ENCODE measurements at places on chromosomes 13 and 19. TPM values are rescaled to one million over a fixed set of nuclear protein-coding genes. Genes with fewer than 3 reads are reported as not detected.

The CYP4F12 gene
- polyA plus RNA-seq = 64.0 TPM

- no peaks in the 10 kb centered on the region for H3K27me3 ChIP-seq
- no peaks in the 10 kb centered on the region for H3K36me3 ChIP-seq
- DNase-seq = no peak
- H3K27ac ChIP-seq = no peak overlapping the region
- H3K4me3 ChIP-seq = no peak overlapping the region
- peaks cover 27% of the 10 kb centered on the region for H3K4me1 ChIP-seq
Measured at GRCh38 chr13:98544104-98544710, 32.7 kb downstream of the STK24 start.

- DNase-seq = no peak
- no peak overlapping the region for H3K4me3 ChIP-seq
- H3K36me3 ChIP-seq = peaks cover 61% of the 10 kb centered on the region
- no peaks in the 10 kb centered on the region for H3K27me3 ChIP-seq
Measured at GRCh38 chr19:57245959-57246358, 5.5 kb downstream of the ZNF805 start.

GRCh38 chr19:812747-813218 lies 9.0 kb downstream of the PLPPR3 start:
- H3K36me3 ChIP-seq = peaks cover 35% of the 10 kb centered on the region
- H3K27me3 ChIP-seq = no peaks in the 10 kb centered on the region
- no peak overlapping the region for H3K4me3 ChIP-seq
- DNase-seq = no peak
- no peaks in the 10 kb centered on the region for H3K4me1 ChIP-seq

DNA sequence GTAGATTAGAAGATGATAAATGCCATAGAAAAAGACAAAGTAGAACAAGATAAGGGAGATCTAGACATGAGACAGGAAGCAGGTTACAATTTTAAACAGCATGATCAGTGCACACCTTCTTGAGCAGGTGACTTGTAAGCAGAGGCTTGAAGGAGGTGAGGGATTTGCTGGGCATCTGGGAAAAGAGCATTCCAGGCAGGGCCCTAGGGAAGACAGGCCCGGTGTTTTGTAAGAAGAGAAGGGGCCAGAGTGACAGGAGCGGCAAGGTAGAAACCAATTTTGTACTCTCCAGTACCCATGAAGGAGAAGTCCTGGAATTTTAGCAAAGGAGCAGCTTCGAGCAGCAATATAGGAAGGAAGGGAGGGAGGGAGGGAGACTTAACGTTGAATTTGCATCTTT lies 296.5 kb downstream of the MZT1 start:
- H3K4me3 ChIP-seq = no peak overlapping the region
- H3K4me1 ChIP-seq = no peaks in the 10 kb centered on the region
- DNase-seq = no peak
- no peak overlapping the region for H3K27ac ChIP-seq
- no peaks in the 10 kb centered on the region for H3K36me3 ChIP-seq
- no peaks in the 10 kb centered on the region for H3K27me3 ChIP-seq

- no peak for DNase-seq
- H3K4me1 ChIP-seq = peaks cover under 1% of the 10 kb centered on the region
- H3K27ac ChIP-seq = peak overlapping the region; percentile 48
Measured at GRCh38 chr13:48505597-48506091, 27.2 kb downstream of the RCBTB2 start.
